ENCODE measurements at places on chromosomes 1 and 21. TPM values are rescaled to one million over a fixed set of nuclear protein-coding genes. Genes with fewer than 3 reads are reported as not detected.

DNA sequence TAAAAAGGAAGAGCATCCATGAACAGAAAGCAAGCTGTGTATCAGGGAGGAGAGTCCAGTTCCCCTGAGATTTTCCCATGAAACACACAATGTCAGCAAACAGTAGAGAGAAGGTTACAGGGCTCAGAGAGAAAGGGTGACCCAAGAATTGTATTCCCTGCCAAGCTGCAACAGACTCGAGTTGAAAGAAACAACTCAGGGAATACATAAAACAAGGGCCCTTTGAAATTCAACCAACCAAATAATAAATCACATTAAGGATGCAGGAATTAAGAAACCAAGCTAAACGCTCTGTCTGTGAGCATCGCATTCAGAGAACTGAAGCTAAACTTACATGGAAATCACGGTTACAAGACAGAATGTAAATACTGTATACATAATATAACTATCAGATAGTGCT lies 20.2 kb downstream of the S100A16 start:
- no peak for DNase-seq

KMO gene
- not detected for total RNA-seq

- no peak for DNase-seq
Measured at GRCh38 chr1:71399594-71399993, 318.8 kb upstream of the ZRANB2 start.

VTCN1 gene
- total RNA-seq, result not detected

DNA sequence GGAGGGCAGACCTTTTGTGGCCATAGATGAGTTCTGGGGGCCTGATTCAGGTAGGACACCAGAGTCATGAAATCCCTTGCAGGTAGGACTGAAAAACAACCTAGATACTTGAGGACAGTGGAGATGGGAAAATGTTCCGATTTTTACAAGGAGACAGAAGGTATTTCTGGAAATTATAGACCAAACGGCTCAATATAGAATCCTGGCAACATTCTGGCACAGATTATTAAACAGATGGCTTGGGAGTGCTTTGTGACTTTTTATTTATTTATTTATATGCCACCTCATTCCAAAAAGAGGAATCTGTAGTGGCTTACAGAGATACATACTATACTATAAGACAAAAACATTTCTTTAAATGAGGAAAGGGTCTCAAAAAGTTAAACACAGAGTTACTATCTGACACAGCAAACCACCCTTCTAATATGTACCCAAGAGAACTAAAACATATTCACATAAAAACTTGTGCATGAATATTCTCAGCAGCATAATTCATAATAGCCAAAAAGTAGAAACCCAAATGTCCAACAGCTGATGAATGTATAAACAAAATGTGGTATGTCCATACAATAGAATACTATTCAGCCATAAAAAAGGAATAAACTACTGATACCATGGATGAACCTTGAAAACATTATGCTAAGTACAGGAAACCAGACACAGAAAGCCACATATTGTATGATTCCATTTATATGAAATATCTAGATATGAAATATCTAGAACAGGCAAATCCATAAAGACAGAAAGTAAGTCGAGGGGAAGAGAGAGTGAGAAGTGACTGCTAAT lies 49.8 kb downstream of the CDK18 start:
- no peak for DNase-seq

CACNA1S gene
- total RNA-seq, result not detected

LAX1 gene
- 15.2 TPM for total RNA-seq

DNA sequence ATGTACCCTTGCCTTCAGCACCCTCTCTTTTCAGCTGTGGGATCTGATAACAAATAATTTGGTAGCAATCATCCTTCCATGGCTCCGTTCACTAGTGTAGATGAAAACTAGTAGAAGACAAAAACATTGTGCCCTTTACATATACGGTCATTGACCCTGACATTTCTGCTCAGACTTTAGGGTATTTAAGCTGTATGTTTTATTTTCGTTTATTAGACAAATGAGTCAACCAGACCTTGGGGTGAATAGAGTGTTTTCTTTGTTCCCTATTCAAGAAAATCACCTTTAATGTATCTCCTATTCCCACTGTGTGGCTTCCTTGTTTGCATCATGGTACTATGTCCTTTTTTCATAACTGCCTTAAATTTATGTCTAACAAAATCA lies 187.3 kb downstream of the VAV3 start:
- DNase-seq, result no peak

KRTAP12-2 gene
- not detected for total RNA-seq

- DNase-seq, result no peak
Measured at GRCh38 chr1:115188680-115189395, 99.5 kb upstream of the TSPAN2 start.

TAL1 gene
- not detected for total RNA-seq

DNA sequence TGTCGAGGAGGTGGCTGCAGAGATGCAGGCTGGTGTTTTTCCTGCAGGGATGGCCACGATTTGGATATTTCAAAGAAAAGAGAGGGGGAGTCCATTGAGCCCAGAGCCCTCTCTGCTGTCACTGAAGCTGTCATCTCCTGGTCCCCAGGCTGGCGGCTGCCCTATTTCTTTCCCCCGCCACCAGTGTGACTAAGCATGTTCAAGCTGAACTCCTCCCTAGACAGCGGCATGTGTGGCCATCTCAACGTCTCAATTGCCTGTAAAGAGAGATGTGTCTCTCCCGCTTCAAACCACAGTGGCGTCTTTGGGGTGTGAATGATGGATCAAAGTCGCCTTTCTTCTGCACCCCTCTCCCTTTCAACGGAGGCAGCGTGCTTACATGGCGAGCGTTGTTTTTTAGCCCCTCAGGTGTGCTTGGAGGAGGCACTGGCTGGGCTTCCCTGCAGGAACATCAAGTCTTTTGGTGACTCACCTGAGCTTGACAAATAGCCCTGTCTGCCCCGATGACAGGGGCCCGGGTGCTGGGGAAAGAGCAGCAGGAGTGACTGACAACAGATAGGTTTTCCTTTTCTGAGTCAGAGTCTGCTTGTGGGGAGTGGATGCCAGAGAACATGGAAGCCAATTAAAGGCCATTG lies 346.4 kb upstream of the AJAP1 start:
- DNase-seq, result no peak

- DNase-seq, result no peak
Measured at GRCh38 chr1:18676332-18676781, 45.7 kb downstream of the PAX7 start.

DNA sequence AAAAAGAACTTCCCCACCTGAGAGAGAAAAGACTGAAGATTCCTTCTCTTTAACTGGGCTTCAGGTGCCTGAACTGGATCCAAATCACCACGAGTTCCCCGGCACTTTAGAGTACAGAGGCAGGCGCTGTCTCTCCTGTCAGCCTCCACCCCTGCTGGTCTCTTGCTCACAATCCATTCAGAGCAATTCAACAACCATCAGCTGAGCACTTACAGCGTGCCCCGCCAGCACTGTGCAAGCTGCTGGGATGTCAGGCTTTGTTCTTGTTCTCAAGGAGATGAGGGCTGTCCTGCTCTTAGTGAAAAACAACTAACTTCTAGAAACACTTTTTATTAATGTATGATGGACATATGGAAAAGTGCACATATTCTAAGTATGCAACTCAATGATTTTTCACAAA lies 68.7 kb upstream of the VAMP3 start:
- no peak for DNase-seq

SAMD11 gene
- total RNA-seq, result not detected

KCNE2 gene
- not detected for total RNA-seq

DNA sequence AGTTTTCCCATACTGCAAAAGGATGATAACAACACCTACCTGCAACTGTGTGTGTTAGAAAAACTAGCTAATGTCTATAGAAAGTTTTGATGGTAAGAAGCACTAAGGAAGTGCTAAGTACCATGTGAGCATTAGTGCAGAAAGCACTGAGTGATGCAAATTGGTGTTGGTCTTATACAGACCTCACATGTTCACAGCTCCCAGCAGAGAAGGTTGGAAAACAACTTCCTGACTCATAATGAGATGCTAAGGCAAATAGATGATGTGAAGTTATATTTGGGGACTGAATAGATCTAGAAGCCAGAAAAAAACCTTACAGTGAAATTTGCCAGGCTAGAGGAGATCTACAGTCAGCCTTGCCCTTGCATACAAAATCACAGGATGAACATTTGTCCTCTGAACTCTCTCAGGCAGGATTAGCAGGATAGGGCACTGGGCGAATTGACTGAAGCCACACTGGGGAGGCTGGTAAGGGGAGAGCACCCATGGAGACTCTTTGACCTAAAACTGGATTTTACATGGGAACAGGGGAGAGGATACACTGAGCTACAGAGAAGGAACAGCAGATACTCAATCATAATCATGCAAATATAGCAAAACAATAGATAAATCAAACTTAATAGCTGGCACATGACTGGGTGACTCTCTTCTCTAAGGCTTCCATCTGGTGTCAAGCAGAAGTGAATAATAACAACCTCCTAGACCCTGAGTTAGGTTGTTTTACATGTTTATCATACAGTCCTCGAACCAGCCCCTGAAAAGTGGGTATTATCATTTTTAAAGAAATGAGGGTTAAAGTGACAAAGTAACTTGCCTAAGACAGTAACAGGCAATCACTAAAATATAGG lies 61.3 kb downstream of the ASTN1 start:
- DNase-seq, result no peak

SYNC gene
- 0.05 TPM for total RNA-seq

GRCh38 chr1:40703316-40703715 lies 11.8 kb downstream of the NFYC start:
- no peak for DNase-seq

GRCh38 chr21:43369124-43369523 lies 57.8 kb downstream of the SIK1 start:
- DNase-seq, result no peak

GRCh38 chr21:42411197-42411869 lies 7.6 kb downstream of the UBASH3A start:
- DNase-seq, result no peak

ARV1 gene
- 14.6 TPM for total RNA-seq

- no peak for DNase-seq
Measured at GRCh38 chr1:241696172-241696814, 44.2 kb downstream of the WDR64 start.

AMY2B gene
- 3.9 TPM for total RNA-seq

LIPI gene
- not detected for total RNA-seq

GRCh38 chr1:221774054-221774842 lies 32.4 kb upstream of the DUSP10 start:
- no peak for DNase-seq

GRCh38 chr1:79554688-79555087 lies 548.2 kb upstream of the ADGRL4 start:
- no peak for DNase-seq

DNA sequence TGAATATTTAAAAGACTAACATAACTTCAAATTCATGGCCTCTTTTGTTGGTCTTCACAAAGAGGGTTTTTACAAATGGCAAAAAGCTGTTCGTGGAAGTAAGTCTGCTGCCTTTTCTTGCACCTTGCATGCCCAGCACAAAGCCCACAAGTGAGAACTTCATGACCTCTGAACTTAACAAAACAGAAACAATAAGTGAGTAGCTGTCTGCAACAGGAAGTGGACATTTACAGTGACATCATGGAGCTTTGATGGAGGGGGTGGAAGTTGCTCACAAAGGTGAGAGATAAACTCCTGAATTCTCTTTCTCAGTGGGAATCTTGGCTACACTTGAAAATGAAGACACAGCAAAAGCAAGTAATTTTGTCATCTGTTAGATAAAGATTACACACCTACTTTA lies 303.3 kb upstream of the DEPDC1 start:
- DNase-seq, result no peak

ANGPTL1 gene
- not detected for total RNA-seq

CHML gene
- total RNA-seq, result 20.8 TPM

DNA sequence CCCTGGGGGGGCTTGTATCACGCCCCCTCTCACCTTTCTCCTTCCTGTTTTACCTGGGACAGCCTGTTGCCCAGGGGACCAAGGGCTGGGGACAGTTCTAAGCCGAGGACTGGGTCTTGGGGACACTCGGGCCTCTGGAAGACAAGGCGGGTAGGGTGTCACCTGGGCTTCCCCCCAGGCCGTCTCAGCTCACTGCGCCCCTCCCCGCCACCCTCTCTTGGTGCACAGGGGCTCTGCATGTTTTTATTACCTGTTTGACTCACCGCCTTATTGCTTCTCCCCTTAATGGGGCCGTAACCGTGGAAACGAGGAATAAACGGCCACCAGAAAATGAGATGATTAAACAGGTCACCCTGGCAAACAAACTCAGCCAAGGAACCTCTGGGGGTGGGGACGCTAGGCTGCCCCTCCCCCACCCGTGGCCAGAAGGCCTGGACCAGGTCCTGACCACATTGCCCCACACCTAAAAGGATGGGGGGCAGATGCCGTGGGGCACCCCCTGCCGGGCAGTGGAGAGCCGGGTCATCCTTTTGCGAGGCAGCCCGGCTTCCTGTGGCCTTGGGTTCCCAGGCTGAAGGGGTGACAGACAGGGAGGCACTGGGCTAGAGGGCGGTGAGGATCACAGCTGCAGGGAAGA lies 109.9 kb downstream of the CASZ1 start:
- no peak for DNase-seq

GPX7 gene
- total RNA-seq, result 32.8 TPM

GRCh38 chr1:9687874-9688582 lies 36.5 kb downstream of the PIK3CD start:
- no peak for DNase-seq

LPAR3 gene
- total RNA-seq, result 0.47 TPM

DNA sequence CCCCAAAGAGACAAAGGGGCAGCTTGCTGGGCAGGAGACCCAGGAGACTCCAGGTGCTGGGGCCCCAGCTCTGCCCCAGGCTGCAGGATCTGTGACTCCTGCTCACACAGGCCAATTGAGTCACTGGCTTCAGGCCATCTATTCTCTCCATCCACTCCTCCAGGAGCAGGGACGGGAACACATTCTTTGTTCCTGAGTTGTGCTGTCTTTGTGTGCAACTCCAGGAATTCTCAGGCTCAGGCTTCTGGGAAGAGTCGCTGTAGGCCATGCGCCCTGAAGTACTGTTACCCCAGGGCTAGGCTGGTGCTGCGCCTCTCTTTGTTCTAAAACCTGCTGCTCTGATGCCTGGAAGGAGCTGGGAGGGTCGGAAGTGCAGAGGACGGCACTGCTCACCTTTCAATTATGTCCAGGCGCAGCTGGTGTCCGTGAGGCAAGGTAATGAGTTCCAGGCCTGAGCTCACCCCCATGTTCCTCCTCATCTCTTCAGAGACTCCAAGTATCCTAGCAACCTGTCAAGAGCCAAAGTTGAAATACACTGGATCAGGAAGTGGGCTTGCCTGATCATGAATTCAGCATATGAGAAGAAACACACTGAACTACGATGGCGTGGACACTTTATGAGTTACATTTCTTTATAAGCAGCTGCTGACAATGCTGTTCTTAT lies 105.9 kb downstream of the BCAR3 start:
- no peak for DNase-seq

- no peak for DNase-seq
Measured at GRCh38 chr1:117605164-117605773, 579 bp upstream of the TENT5C start.

DNA sequence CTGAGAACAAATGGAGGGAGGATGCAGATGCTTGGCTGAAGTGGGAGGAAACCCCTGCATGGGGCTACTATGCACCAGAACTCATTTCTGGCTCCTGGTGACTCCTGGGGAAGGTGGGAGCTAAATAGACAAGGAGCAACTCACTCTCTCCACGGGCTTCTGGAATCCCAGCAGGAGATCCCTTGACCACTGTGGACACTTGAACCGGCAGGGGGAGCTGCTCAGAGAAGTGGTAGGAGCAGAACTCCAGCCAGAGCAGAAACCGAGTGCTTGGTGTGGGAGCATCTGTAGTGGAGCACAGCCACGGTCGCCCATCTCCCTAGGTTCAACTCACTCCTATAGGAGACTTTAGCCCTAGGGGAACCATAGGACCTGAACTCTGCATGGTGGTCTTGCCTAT lies 205.6 kb upstream of the GJB5 start:
- no peak for DNase-seq
